Endothelial cell (in vitro differentiated cells): ENCODE measurements at places on chromosomes 12 and 14. TPM values are rescaled to one million over a fixed set of nuclear protein-coding genes. Genes with fewer than 3 reads are reported as not detected.

GRCh38 chr12:6968426-6968825, 2.0 kb downstream of the PHB2 start:
- no peak for DNase-seq

SCFD1 gene
- total RNA-seq = 38.7 TPM

GRCh38 chr12:6839482-6840201, 1.1 kb upstream of the GNB3 start:
- no peak for DNase-seq

SCYL2 gene
- 56.9 TPM for total RNA-seq

DENND5B gene
- 20.0 TPM for total RNA-seq

- DNase-seq = no peak
Observed at GRCh38 chr12:111447571-111448265, 42.0 kb downstream of the SH2B3 start.

DNA sequence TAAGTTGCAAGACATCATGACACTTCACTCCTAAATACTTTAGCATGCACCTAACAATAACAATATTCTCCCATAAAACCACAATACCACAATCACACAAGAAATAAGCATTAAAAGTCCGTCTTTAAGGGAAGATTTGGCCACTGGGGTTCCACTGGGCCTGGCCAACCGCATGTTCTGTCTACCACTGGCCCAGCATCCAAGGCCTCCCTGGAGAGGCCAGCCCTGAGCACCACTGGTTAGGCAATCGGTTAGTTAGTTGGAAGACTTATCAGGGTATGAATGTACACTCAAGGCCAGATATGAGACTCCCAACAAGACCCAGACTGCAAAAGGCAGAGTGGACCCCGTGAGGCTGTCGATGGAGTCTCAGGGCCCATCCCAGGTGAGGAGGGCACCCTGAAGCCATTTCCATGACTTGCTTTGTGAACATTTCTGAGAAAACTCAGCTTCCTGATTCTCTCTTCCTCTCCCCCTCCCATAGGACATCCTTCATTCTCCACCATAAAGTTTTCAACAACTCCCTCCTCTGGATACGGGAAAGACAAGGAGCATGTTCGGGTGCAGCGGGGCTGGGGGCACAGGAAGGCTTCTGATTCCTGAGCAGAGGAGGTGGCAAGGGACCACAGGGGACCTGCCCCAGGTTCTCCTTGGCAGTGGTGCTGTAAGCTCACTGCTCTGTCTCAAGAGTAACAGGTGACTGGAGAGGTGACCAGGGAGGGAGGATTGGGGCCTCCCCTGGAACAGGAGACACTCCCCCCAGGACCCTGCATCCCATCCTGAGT, 5.9 kb downstream of the PXN start:
- no peak for DNase-seq

DNA sequence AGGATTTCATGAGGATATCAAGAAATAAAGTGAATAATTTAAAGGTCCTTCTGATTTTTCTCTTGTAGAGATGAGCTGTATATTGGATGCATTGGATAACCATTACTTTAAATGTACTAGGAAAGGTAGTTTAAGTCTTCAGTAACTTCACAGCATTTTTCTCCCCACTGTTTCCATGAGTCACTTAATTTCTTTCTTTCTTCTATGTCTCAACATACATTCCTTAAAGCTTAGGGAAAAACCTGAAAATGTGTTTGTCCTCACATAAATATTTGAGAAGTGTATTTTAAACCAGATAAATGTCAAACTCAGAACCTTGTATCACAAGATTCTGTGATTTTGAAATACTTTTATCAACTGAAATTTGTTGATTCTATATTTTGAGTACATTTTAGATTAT, 1970.2 kb upstream of the FLRT2 start:
- DNase-seq = no peak

FOXA1 gene
- total RNA-seq = 5.2 TPM

CRIP1 gene
- total RNA-seq = 2.5 TPM

DNA sequence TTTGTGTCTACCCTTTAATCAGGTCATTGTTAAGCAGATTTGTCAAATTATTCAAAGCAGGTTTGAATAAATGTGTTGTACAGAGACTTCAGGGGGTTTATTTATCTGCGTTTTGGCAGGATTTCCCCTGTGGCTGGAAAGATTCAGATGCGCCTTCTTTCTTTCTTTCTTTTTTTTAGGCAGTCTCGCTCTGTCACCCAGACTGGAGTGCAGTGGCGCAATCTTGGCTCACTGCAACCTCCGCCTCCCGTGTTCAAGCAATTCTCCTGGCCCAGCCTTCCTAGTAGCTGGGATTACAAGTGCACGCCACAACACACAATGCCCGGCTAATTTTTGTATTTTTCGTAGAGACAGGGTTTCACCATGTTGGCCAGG, 6.3 kb upstream of the NANOGNB start:
- no peak for DNase-seq

- DNase-seq = no peak
Observed at GRCh38 chr12:26318661-26319068, 123.3 kb downstream of the SSPN start.

- no peak for DNase-seq
Observed at GRCh38 chr12:22242726-22243125, 91.8 kb downstream of the ST8SIA1 start.

HOXC4 gene
- total RNA-seq = not detected

- DNase-seq = no peak
Observed at GRCh38 chr12:28222081-28222700, 31.9 kb downstream of the CCDC91 start.

DNA sequence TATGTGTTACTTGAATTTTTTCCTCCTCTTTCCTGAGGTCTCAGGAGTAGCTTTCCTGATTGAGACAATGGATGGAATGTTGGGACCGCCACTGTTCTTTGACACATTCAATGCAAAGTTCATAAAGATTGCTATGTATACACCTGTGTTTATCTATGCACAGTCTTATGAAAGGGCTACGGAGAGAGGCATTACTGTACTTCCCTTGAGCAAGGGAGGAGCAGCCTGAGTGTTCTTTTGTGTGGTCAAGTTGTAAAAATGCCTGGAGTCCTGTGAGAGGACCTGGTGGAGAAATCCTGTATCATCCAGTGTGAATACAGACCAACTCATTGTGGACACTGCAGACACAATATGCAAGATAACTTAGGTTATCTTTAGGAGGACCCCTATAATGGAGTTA, 1.2 kb downstream of the SRGAP1 start:
- no peak for DNase-seq

- DNase-seq = no peak
Observed at GRCh38 chr12:69252033-69252432, 12.7 kb downstream of the CPSF6 start.

GRCh38 chr12:42484996-42485395, 104.5 kb downstream of the PRICKLE1 start:
- DNase-seq = no peak

LRRK2 gene
- total RNA-seq = 0.26 TPM

DNA sequence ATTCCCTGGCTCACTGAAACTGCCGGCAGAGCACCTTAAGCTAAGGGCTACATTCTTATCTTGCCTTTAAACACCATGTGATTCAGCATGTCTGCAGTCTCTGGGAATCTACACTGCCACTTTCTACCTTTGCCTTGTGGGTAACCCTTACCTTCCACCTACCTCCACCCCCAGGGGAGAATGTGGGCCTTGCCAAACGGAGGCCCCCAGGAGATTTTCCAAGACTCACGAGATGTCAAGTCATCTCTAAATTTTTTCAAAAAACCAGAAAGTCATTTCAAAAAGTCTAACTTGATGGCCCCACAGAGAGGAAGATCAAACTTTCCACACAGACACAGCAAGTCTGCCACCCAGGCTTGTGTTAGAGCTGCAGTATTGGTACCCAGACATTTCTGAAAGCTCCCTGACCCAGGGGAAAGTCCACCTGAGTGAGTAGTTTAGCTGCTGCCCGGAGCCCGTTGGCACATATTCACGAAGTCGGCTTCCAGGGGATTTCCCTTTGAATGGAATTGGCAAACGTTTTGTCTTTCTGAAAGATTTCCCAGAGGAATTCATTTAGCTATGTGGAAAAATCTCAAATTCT, 4.7 kb upstream of the PSMA6 start:
- no peak for DNase-seq

OTUB2 gene
- 2.3 TPM for total RNA-seq

DNA sequence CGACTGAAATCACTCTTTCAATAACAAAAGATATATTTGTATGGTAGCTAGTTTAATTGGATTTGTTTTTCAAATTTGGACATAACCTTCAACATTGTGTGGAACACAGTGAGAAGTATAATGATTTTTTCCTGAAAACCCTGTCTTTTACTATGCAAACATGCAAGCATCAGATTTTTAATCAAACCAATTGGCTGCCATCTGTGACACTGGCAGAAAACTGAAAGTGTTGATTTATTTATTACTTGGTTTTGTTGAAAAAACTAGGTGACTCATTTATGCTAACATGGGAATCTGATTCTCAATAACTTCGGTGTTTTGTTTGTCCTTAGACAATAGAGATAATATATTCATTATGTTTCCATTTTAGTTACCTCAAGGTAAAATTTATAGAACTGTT, 82.0 kb downstream of the NTS start:
- DNase-seq = no peak

DNA sequence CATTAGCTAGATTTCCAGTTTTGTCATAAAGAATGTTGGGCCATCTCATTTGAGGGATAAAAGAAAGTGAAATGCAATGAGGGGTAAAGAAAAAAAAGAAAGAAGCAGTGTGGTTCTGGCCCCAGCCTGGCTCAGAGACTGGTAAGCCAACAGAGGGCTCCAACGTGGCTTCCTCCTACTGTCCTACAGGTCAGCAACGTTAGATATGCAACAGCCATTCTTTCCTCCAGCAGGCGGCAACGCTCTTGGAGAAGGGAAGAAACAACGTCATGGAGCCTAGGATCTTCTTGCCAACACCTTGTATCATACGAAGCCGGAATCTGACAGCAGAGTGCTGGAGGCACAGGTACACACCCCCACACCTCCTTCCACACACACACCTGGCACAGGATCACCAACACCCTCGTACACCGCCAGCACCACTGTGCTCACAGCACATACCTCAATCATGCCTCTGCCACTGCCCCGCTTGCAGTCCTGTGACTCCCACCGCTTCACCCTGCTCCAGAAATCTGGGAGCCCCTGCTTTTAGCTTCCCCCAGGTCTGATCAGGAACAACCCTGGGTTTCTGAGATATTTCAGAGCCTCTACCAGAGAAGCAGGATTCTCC, 102.8 kb downstream of the RPAP3 start:
- no peak for DNase-seq

- no peak for DNase-seq
Observed at GRCh38 chr14:55713486-55713885, 133.5 kb downstream of the KTN1 start.

DNA sequence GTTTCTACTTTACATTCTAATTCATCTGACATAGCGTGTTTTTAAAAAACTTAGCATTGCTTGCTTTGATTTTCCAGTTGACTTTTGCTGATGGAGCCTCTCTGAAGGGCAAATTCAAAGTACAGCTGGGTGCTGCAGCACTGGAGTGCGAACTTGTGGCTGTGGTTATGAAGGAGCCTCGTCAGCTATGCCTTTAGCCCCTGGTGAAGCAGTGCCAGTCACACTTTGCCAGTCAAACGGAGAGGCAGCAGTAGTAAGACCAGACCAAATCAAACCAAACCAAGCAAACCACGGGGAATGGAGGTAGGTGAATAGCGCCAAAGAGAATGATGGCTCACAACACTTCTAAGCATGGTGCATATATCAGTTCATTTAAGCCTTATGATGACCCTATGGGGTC, 15.1 kb upstream of the SLC38A2 start:
- DNase-seq = no peak

DNA sequence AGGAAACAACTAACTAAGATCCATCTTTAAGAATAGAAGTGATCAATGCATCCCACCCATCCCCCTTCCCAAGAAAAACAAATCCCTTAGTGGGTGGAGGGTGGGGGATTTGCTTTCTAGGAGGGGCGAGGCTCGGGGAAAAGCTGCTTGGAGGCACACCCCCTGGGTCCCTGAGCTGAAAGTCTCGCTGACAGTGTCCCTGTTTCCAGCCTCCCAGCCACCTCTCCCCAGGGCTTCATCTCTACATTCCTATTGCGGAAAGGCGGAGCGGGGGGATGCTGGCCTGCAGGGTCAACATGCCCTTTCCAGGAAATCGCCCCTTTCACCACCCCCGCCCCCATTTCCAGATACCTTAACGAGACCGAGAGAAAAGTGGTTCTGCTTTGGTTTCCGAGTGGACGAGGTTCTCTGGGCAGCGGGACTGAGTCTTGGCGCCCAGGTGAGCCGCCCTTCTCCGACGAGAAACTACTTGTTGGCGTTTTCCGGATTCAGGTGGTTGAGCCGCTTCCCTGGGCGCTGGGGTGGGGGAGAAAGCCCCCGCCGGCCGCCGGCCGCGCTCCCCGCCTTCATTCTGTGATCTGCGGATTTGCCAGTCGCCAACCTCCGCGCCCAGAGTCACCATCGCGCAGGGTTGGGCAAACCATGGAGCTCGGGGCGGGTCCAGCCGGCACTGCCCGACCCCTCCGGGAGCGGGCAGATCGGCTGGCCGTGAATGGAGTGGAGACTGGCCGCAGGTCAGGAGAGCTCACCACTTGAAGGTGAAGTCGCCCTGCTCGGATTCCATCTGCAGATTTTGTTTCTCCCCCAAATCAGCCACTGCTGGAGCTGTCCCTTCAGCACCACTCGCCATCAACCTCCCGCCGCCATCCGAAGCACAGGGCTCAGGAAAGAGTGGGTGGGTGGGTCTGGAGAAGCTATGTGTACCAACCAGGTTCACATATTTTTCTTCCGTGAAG, 505 bp downstream of the KCNC2 start:
- peak; percentile 67 for DNase-seq

DNA sequence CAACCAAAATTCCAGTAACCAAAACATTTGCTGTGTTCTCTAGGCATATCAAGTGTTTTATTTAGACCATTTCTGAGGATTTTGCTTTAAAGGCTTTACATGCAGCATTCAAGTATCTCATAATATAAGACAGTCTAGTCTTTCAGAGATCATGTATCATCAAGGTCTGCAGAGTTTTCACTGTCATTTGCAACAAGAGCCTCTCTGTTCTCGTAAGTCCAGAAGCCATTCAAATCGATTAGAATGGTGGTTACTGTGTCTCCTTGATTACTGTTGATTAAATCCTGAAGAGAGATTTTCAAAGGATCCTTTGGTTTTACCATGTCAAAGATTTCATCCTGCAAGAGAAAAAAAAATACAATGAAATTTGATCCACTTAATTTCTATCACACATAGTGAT, 36.3 kb downstream of the PPP2R3C start:
- DNase-seq = no peak

DNA sequence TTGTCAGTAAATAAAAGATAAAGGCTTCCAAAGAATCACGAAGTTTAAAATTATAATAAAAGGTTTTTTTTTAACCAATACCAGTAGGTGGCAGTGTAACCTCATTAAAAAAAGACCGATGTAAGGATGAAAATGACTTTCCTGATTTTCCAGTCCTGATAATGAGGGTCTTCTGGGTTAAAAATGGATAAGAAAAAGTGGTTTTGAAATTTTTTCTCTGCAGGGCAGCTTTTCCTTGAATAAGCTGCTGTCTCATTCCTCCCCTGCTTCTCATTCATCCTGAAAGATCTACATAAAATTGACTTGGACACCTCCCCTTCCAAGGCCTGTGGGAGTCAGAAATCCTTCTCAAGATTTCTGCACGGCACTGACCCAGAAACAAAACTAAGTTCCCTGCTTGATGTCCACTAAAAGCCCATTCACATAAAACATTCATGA, 58.9 kb upstream of the FBXO33 start:
- no peak for DNase-seq

- DNase-seq = peak; percentile 83
Observed at GRCh38 chr14:89701211-89702043, 253.1 kb downstream of the EFCAB11 start.

GRCh38 chr14:97458661-97459579, 661.7 kb downstream of the VRK1 start:
- DNase-seq = peak; percentile 30
